WTC11 (cell line): ENCODE measurements at places on chromosomes 1 and 21.

GRCh38 chr1:95017775-95018174, 55.0 kb downstream of the ALG14 start:
- no peak for DNase-seq

- DNase-seq, result no peak
Observed at GRCh38 chr1:220271706-220272046, 577 bp downstream of the RAB3GAP2 start.

- DNase-seq, result no peak
Observed at GRCh38 chr1:243559575-243560162, 290.4 kb downstream of the AKT3 start.

- no peak for DNase-seq
Observed at GRCh38 chr1:190975827-190976226, 498.2 kb upstream of the BRINP3 start.

DNA sequence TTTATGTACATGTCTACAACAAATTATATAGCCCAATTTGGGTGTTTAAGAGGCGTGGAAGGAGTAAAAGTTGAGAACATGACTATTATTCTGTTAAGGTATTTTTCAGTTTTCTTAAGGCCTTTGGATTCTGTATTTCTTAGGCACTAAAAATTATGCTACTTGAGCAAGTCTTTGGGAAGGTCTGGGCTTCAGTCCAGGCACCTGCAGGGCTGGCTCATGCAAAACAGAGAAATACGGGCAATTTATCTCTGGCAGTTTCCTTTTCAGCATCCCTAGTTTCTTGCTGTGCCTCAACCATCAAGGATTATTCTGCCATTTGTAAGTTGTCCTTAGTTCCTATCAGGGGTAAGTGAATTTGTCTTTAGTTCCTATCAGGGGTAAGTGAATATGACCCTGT, 358.8 kb upstream of the B3GALT2 start:
- DNase-seq, result no peak

DNA sequence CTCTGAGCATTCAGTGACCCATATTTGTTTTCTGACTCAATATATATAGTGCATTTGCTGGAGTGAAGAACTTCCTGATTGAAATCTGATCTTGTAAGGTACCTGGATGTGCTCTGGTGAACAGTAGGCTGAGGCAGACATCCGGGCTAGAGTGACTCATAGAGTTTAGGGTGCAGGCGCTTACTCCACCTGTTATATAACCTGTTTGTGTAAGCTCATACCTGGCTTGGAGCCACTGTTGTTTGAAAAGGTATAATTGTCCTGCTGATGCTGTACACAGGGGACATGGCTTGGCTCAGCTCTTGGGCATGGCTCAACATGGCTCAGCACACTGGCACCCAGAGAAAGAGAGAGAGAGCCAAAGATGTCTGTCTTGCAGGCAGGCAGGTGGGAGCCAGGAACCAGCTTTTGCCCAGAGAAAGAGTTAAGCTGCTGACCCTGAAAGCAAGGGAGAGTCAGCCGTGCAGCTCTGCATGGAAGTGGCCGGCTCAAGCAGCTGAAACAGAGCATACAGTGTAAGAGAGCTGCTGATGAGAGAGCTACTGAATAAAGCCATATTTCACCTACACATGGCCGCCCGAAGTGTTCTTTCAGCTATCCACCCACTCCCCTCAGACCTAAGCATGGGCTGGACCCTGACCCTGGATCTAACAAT, 43.2 kb downstream of the GJA5 start:
- DNase-seq, result no peak

- DNase-seq, result peak; percentile 71
Observed at GRCh38 chr1:36160949-36161485, 5.1 kb downstream of the MAP7D1 start.

GRCh38 chr1:51237351-51238033, 1.4 kb downstream of the RNF11 start:
- DNase-seq, result no peak

DNA sequence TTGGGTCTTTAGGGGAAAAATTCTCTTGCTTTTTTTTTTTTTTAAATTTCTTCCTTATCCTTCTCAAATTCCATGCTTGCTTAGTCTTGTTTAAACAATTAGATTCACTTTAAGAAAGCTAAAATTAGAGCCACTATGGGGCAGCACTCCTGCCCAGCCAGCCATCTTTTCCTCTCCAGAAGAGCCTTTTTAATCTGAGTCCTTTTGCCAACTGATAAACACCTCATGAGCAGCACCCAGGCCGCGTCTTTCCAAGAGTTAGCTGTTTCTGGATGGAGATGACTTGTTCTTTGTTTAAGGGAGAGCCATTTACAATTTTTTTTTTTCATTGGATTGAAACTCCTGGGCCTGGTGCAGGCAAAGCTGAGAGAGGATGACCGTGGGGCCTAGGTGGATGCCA, 53.3 kb upstream of the TSPAN2 start:
- DNase-seq, result no peak

- no peak for DNase-seq
Observed at GRCh38 chr1:175269151-175269550, 76.6 kb upstream of the KIAA0040 start.

GRCh38 chr1:91402023-91402422, 2.6 kb downstream of the HFM1 start:
- no peak for DNase-seq

DNA sequence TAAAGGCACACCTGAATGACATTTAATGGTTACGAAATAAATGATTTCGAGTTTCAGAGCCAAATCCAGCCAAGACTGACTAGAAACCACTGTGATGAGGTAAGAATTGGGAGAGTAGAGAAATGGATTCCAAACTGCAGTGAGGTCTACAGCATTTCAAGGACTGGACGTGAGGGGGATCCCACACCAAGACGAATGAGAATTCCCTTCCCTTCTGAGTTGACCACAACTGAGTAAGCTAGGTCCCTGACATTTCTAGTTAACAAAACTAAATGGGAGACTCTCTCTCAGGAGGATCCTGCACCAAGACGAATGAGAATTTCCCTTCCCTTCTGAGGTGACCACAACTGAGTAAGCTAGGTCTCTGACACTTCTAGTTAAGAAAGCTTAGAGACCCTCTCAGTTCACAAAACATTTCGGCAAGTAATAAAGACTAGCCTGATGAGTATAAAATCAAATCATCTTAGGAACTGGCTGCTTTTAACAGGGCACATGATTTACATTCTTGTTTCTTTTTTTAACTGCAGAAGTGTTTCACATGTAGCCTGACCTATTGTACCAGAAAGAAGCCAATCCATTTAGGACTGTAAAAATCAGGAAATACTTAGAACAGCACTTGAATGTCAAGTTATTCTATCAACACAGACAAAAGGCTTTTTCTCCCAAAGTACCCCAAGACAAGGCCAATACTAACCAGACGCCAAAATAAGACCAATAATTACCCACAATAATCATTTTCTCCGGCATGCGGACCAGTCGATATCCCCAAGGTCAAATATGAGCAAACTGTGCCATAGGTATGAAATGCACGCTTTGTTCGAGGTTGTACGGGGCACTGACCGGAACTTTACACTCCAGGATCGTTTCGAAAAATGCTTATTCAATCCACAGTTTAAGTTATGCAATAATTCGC, 1.4 kb upstream of the SPATA1 start:
- no peak for DNase-seq

DNA sequence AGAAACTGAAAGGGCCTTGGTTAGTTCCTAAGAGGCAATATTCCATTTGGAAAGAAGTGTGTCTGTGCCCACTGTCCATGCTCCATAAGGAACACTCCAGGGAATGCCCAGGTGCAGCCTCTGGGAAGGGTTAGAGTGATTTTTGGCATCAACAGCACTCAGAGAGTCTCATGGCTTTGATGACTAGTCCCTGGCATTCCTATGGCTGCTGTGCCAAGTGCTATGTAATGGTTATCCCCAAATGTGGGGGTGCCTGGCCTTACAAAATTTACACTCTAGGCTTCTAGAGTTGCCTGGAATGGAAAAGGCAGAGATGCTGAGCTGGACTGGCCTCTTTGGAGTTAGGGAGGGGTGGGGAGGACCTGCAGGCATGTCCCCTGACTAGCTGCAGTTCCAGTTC, 75.0 kb upstream of the BCAR3 start:
- no peak for DNase-seq

- DNase-seq, result no peak
Observed at GRCh38 chr1:223223091-223223995, 80.3 kb upstream of the TLR5 start.

GRCh38 chr1:145707183-145707867, at the start of gene PDZK1:
Gene PDZK1 (minus strand): TSS chr1:145707368. CDS start chr1:145688021, 19,347 bp downstream.
- DNase-seq, result peak; percentile 19

GRCh38 chr1:64616039-64616438, 128.8 kb upstream of the RAVER2 start:
- no peak for DNase-seq

GRCh38 chr21:36396325-36396724, 11.1 kb downstream of the CHAF1B start:
- DNase-seq, result no peak

- DNase-seq, result peak; percentile 90
Observed at GRCh38 chr1:6259491-6260362, 1.2 kb downstream of the GPR153 start.
